Activated gamma-delta T cell treated with anti-CD3 and anti-CD28 coated beads, Interleukin-2, amount 50 U/mL, for 16 hours (primary cell): ENCODE measurements at places on chromosomes 2 and 18.

- no peak for DNase-seq
Measured at GRCh38 chr2:220445429-220446105, 818.1 kb downstream of the SLC4A3 start.

GRCh38 chr2:192126426-192126825 lies 68.3 kb downstream of the TMEFF2 start:
- no peak for DNase-seq

DNA sequence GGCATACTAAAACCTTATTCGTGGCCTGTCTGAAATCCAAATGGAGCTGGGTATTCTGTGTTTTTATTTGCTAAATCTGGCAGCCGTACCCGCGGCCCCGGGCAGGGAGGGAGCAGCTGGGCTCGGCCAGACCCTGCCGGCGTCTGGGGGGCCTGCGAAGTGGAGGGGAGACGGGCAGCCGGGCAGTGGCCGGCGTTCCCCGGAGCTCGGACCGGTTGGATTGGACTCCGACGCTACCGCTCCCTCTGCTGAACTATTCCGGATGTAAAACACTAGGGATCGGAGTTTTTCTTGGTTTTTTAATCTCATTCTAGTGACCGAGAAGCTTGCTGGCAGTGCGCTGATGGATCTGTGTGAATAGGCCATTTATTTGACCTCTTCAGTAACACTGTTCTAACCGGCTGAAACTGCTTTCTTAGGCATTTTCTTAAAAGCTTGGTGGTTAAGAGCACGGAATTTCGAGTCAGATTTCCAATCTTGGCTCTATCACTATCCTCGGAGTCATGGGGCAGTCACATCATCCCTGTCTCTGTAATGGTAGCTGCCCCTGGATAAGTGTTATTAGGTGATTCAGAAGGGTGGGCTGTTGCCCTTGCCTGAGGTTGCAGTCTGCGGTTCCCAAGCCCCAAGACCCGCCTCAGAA lies 694 bp downstream of the UNC50 start:
- no peak for DNase-seq

GRCh38 chr2:30675758-30676157 lies 131.5 kb downstream of the CAPN13 start:
- DNase-seq, result no peak

DNA sequence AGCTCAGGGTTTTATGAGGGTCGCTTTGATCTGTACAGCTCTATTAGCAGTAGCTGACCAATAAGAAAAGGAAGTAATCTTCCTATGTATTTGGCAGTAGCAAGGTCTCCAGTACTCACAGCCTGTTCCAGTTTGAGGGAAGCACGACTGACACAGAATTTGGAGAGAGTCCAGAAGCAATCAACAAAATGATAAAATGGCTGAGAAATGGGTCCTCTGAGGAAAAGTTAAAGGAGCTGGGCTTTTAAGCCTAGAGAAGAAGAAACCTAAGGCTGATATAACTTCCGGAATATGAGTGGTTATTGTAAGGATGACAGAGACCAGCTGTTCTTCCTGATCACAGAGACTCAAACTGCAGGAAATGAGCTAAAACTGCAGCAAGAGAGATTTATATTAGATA lies 382.8 kb downstream of the GPD2 start:
- no peak for DNase-seq

- DNase-seq, result no peak
Measured at GRCh38 chr2:227464361-227464760, 7.6 kb upstream of the AGFG1 start.

DNA sequence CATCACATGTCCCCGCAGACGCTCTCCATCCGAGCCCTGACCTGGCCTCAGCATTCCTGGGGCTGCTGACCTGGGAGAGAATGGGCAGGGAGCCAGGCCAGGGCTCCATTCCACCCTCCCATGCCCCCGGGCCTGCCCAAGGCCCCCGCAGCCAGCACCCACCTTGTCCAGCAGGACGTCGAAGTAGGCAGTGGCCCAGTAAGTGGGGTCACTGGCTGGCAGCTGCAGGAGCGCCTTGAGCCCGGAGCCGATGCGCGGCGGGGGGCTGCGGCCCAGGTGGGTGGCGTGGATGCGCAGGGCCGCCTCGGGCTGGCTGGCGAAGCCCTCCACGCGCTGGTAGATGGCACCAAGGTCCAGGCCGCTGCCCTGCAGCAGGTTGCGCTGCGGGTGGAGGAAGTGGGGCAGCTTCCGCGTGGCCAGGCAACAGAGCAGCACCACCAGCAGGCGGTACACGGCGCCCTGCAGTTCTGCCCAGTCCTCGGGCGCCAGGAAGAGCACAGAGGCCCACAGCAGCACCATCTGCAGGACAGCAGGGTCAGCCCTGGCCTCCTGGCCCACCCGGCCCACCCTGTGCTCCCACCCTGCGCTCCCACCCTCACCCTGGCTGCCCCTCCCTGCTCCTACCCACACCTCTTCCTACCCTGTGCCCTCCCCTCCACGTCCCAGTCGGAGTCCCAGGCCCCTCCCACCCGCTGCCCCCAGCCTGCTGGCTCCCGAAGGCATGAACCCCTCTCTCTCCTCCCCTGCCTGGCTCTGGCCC lies 7.6 kb downstream of the MAB21L4 start:
- DNase-seq, result no peak

DNA sequence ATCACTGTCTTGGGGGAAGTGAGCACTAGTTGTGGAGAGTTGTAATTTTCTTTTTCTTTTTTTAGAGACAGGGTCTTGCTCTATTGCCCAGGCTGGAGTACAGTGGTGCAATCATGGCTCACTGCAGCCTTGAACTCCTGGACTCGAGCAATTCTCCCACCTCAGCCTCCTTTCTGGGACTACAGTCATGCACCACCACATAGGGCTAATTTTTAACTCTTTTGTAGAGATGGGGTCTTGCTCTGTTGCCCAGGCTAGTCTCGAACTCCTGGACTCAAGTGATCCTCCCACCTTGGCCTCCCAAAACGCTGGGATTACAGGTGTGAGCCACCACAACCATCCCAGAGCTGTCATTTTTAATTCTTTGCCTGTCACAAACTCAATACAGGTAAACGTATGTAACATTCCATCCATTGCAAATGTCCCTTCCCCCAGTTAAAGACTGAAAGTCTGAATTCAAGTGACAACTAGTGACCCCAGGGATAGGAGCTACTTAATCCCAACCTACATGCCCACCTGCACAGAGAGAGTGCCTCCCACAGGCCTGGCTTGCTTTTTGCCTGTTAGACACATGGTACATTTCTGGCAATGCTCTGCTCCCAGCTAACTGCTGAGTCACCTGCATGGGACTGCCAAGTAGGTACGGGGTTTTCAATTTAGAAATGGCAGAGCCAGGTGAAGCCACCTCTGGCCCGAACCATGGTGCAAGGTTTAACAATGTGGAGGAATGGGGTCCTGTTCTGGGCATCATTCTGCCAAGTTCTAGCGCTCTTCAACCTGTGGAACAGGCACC lies 60.6 kb downstream of the CYB5A start:
- DNase-seq, result no peak

DNA sequence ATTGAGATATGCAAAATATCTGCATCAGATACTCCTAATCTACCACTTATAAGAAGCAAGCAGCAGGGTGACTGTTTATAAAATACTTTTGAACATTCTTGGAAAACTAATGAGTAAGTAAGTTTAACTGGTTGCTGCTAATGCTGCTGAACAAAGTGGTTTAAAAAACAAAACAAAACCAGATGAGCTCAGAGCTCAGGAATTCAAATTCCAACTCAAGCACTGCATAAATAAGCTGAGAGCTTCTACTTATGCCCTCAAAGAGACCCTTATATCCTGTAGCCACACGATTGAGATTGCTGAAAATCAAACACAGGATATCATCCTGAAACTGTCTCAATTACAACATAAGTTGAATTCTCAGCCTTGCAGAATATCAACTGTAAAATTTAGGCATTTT lies 62.3 kb upstream of the NYAP2 start:
- DNase-seq, result no peak

- DNase-seq, result no peak
Measured at GRCh38 chr18:58604311-58604710, 24.6 kb downstream of the ALPK2 start.

DNA sequence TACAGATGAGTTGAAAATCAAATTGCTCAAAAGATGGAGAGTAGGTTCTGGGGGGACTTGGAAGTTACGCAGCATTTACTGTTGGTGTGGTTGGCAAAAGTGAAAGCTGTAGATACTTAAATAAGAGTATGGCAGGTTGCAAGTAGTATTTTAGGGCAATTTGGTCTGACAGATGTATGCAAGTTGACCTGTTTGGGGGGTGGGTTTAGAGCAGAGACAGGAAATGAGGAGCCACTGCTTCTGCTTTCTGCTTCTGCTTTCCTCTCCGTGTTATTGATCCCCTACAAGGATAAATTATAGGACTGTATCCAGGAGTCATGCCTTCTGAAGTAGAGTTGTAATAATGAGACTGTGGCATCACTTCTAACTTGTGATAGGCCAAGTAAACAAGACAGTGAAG lies 71.2 kb downstream of the EPAS1 start:
- no peak for DNase-seq

DNA sequence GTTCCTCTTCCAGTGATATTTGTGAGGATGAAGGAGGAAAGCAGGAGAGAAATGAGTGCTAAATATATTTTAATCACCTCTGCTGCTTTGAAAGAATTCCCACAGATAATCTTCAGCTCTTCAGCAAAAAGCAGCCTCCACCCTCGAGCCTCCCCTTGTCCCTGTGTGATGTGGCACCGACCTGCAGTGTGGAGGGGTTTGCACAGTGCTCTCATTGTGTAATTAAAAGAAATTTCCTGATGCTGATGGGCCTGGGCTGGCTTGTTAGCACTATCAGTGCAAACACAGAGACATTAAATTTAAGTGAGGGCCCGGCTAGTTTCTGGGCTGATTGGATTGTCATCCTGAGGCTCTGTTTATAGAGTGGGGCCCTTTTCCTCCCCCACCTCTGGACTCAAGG lies 53.4 kb downstream of the KIF5C start:
- no peak for DNase-seq

GRCh38 chr2:69177785-69178636 lies 165.0 kb downstream of the ANTXR1 start:
- no peak for DNase-seq

DNA sequence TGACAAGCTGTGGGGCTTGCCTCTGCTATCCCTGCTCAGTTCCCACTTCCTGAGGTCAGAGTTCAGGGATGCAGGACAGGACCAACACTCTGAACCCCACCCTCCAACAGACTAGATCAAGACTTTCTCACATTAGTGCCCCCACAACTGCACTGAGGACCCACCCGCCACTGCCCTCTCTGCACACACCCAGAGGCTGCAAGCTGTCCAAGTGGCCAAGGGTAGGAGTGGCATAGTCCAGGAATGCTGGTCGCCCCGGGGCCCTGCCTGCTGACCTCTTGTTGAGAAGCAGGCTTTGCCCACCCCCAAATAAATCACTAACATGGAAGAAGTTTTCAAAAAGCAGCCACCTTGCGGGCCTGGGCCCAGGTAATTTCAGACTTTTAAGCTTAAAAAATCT lies 5.5 kb upstream of the KIF1A start:
- no peak for DNase-seq

GRCh38 chr18:78293540-78293939 lies 686.1 kb upstream of the SALL3 start:
- DNase-seq, result no peak

DNA sequence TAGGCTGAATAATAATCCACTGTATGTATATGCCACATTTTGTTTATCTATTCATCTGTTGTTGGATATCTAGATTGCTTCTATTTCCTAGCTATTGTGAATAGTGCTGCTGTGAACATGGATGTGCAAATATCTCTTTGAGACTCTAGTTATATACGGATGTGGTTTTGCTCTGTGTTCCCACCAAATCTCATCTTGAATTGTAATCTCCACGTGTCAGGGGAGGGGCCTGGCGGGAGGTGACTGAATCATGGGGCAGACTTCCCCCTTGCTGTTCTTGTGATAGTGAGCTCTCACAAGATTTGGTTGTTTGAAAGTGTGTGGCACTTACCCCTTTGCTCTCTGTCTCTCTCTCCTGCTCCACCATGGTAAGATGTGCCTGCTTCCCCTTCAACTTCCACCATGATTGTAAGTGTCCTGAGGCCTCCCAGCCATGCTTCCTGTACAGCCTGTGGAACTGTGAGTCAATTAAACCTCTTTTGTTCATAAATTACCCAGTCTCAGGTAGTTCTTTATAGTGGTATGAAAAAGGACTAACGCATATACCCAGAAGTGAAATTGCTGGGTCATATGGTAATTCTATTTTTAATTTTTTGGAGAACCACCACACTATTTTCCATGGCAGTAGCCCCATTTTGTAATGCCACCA lies 86.1 kb upstream of the UPP2 start:
- DNase-seq, result no peak

- DNase-seq, result no peak
Measured at GRCh38 chr2:217475101-217475500, 527.7 kb downstream of the TNS1 start.

- no peak for DNase-seq
Measured at GRCh38 chr18:11392292-11392691, 217.1 kb upstream of the SLC35G4 start.

- DNase-seq, result no peak
Measured at GRCh38 chr2:109403841-109404201, 209.9 kb downstream of the SEPTIN10 start.

GRCh38 chr2:71458413-71459083 lies 5.2 kb downstream of the DYSF start:
- DNase-seq, result no peak

DNA sequence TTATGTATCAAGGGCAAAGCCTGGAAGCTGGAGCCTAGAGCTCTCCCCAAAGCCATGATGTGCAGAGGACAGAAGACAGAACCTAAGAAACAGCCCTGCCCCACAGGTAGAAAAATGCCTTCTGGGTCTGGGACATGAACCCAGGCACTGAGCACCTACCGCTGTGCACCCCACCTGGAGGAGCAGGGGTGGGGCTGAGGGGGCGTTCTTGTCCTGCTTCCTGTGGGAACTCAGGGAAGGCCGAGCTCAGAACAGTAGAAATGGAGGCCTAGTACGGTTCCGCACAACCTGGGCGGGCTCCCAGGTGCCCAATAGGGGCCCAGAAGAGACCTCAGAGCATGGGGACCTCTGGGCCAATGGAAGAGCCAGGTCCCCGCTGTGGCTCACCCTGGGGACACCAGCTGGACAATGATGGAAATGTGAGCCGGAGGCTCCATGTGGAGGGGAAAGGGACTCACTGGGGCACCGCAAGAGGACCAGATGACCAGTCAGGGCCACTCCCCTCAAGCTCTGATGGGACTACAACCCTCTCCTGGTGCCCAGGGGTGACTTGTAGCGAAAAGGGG lies 3.2 kb downstream of the CRACDL start:
- no peak for DNase-seq

- DNase-seq, result no peak
Measured at GRCh38 chr2:218812096-218812815, 19.3 kb downstream of the PRKAG3 start.

GRCh38 chr2:139411236-139411635 lies 631.0 kb upstream of the NXPH2 start:
- no peak for DNase-seq

DNA sequence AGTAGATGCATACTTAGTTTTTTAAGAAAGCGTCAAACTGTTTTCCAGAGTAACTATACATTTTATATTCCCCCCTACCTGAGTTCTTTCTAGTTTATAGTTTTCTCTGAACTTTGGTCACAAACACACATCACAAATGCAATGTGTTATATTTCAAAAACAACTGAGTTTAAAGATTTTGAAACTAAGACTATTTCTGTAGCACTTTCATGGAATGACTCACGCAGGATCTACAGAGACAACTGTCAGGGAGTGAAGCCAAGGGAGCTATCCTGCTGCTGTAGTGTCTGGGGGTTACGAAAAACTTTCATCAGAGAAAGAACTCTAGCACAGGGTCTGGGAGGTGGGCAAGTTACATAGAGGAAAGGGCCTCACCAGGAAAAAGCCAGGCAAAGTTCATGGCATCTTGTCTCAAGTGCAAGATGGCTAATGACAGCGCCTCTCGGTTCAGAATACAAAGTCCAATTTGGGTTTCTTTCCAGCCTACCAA lies 66.8 kb downstream of the UXS1 start:
- no peak for DNase-seq
